ENCODE measurements at places on chromosomes 6 and 20.

DNA sequence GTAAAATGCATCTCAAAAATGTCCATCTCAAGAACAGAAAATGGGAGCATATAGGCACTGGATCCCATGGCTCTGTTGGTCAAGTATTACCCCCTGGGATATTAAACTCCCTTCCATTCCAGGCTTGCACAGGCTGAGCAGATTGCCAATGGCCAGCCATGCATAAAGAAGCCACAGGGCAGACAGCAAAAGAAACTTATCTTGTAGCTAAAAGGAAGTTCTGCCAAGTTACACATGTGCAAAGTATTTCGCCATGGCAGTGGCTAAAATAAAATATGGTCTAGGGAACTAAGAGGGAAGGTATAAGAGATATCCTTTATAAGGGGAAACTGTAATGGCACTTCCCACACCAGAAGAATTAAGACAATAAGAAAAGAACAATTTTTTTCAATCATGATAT is 415.6 kb upstream of the BTBD3 start:
- no peak for DNase-seq

DNA sequence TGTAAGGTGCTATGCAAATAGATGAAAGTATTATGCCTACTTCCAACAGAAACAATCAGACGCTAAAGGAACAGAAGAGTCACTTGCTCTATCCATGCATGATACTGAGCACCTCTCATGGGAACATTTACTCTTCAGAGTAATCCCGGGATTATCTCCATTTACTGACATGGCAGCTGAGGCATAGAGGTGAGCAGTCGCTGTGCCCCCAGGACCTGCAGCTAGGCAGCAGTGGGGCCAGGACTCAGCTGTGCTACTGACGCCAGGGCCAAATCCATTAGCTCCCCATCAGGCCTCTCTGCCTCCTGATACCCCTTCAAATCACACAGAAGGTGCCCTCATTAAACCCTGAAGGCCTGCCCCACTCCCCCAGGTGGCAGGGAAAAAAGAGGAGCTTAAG is 51.9 kb downstream of the TRAM2 start:
- no peak for DNase-seq

DNA sequence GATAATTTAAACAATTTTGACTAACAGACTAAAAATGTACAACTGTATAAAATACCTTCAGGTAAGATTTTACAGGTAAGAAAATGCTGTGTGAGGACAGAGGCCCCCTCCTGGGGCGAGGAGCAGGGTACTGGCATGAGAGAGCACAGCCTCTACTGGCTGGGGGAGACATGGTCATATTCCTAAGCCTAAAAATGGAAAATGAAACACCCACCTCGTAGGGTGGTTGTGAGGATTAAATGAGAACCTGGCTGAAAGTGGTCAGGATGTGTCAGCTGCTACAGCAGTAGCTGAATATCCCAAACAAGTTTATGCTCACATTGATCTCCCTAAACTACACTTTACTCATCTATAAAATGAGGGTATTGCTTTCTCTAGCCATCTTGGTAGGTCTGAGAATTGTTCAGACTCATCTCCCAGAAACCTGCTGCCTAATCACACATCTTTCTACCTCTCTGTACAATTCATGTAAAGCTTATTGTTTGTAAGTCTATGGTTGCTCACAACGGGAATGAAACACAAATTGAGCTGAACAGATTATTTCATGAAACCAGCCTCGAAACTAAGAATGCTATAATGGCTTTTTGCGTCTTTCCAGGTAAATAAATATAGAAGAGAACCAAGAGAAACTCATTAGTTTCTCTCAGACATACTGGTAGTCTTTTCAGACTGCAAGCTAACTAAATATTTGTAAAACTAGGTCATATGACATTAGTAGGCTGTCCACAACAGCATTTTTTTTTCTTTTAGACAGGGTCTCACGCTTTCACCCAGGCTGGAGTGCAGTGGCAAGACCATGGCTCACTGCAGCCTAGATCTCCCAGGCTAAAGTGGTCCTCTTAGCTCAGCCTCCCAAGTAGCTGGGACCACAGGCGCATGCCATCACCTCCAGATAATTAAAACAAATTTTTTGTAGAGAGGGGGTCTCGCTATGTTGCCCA is 69.6 kb downstream of the POPDC3 start:
- DNase-seq: no peak

- no peak for DNase-seq
These were observed 205.7 kb upstream of the ARG1 start for GRCh38 chr6:131367206-131367873.

- DNase-seq: no peak
These were observed 63.2 kb downstream of the MAP3K5 start for GRCh38 chr6:136728976-136729515.

GRCh38 chr6:23655525-23655924 is 470.5 kb upstream of the NRSN1 start:
- no peak for DNase-seq

- no peak for DNase-seq
These were observed 235.0 kb downstream of the HTR1B start for GRCh38 chr6:77228279-77228678.

DNA sequence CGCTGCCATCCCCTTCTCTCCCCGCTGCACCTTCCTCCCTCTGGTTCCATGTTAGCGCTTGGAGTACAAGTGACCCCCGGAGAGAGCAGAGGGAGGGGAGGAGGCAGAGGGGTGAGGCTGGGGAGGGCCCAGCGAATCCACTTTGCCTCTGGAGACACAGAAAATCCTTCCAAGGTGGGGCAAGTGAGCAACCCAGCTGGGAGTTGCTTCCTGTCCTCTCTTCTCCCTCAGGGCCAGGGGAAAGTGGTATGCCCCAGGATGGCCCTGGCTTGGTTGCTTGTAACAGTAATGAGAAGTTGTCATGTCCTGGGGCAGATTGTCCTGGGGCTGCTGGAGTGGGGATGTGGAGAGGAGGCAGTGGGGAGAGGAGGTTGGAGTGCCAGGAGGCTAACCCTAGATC is 691 bp upstream of the ANGPT4 start:
- DNase-seq: no peak

DNA sequence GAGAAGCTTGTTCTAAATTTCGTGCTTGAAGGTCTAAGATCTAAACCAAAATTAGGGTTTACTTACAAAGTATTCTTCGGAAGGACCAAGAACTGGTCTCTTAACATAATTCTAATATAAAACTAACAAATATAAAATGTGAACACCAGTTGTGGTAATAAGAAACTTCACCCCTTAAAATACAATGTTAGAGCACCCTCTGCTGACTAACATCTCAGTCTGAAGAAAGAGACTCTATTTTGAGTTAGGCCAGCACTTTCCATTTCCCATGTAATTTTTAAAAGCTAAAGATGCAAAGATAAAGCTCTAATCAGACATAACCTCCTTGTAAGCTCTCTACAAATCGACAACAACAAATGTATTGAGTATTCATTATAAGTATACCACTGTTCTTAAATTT is 24.6 kb downstream of the ATG5 start:
- DNase-seq: no peak

GRCh38 chr20:50354721-50355589 is 155.2 kb upstream of the PTPN1 start:
- DNase-seq: peak; percentile 63

GRCh38 chr6:149477544-149477943 is 7.3 kb downstream of the ZC3H12D start:
- DNase-seq: no peak

DNA sequence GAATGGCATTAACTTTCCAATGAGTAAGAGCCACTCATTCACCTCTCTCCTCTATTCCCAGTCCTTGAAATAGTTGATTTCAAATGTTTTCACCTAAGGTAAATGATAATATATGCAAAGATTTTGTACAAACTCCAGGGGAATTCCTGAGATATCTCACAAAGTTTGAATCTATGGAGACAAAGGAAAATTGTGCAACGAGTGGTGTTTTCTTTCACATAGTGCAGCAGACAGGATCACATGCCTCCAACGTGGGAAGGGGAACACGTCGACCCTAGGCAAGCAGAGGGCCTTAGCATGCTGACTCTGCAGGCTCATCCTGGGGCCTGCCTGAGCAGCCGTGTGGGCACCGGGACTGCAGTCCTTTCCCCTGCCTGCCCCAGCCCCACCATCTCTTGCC is 195.6 kb upstream of the THBS2 start:
- no peak for DNase-seq

- no peak for DNase-seq
These were observed 17.3 kb downstream of the DST start for GRCh38 chr6:56625356-56625755.

- peak; percentile 75 for DNase-seq
These were observed 2.9 kb upstream of the BMP6 start for GRCh38 chr6:7723041-7723447.

GRCh38 chr6:63295553-63296194 is 24.1 kb downstream of the LGSN start:
- no peak for DNase-seq

- no peak for DNase-seq
These were observed 24.5 kb downstream of the KIF3B start for GRCh38 chr20:32301719-32302506.

DNA sequence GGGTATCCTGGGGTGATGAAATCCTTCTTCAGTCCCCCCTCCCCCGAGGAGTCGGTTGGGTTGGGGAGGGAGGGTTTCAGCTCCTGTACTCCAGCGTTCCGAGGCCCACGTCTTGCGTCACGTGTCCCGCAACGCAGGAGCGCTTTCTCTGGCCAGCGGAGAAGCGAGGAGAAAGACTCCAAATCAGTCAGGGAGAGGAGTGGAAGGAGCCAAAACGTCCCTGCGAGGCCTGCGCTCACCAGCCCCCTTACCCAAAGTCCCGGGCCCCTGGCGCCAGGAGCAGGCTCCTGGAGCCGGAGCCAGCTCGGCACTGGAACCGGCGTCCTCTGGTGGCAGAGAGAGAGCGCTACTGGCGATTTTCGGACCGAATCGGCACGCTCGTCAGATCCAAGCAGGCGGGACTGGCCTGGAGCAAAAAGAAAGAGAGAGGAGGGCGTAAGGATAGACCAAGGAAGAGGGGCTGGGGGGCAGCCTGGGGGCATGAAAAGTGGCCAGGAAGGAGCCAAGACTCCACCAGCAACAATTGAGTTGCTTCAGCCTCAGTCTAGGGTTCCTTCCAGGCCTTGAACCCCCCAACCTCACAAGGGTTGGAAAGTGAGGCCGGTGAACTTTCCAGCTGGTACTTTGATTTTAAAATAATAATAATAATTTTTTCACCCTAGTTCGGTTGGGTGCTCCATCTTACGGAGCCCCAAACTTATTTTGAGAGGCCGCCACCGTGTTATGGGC is at the start of gene GNAS:
TSS of gene GNAS (plus strand) at position 174 of the 729 bp plus-strand sequence.
- no peak for DNase-seq

DNA sequence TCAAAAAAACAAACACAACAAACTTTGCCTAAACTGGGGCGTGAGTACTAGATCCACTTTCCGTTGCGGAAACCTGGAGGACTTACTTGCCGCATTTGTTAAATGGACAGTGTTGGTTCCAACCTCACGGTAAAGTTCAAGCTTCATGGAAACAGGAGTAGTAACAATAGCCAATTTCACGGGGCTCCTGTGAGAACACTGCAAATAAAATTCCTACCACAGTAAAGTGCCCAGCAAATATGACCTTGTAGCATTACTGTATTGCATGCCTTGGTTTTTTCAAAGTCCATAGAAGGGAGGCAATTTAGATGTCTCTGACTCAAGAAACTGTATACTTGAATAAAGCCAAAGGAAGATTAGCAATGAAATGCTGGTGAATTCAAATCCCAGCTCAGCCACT is 3.6 kb upstream of the CYP24A1 start:
- DNase-seq: no peak

- DNase-seq: no peak
These were observed 1.2 kb downstream of the DDR1 start for GRCh38 chr6:30885481-30885998.

DNA sequence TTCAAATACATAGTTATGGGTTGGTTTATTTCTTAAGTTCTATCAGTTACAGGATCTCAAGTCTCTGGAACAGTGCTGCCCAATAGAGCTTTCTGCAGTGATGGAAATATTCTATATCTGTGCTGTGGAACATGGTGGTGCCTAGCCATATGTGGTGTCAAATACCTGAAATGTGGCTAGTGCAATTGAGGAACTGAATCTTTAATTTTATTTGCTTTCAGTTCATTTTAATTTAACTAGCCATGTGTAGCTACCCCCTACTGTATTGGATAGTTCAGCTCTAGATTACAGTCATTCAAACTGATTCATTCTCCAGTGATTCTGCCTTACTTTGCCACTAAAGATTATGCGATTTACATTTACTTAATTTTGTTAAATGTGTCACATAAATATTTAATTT is 503.2 kb downstream of the CDKAL1 start:
- no peak for DNase-seq

- no peak for DNase-seq
These were observed 106.9 kb downstream of the JPH2 start for GRCh38 chr20:44080064-44080463.

DNA sequence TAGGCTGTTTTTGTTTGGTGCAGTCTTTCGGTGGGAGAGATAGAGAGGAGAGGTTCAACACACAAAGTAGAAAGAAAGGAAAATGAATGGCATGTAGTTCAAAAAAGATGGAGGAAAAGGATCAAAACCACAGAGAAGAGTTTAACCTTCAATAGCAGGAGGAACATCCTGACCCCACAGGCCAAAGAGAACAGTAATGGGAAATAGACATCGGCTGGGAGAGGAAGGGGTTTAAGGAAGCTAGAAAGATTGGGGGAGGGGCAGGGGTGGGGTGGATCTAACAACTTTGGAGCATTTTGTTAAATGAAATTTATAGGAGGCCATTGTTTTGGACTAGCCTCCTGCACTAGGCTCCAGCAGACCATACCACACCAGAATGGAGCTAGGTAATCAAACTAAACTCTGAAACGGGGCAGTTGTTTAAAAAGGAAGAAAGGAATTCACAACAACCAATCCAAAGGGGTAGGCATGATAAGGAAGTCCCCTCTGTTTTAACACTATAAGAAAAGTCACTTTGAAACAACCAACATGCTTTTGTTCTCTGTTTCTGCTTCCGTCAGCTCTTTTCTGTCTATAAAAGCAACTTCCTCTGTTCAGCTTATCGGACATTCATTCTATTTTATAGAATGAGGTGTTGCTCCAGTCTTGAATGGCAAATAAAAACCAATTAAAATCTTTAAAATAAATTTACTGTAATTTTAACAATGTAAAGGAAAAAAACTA is 82.6 kb downstream of the EPB41L2 start:
- no peak for DNase-seq

DNA sequence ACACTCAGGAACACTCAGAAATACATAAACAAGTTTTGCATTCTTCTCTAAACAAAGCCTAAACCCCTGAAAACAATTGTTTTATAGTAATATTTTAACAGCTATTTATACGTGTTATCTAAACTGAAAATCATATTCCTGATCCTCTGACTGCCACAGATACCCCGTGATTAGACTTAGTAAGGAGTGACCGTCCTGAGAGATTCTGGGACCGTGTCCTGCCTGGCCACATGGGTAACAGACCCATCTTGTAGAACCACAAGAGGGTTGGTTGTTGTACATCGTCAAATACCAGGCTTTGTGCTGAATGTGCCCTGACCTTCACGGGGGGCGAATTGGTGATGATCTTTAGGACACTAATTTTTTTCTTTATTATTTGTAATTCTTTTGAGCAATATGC is 214.4 kb downstream of the TMEM242 start:
- no peak for DNase-seq
